ENCODE measurements at places on chromosomes 4 and X.

GRCh38 chr4:102405821-102406401, 60.6 kb upstream of the SLC39A8 start:
- DNase-seq, result no peak

GRCh38 chr4:25874655-25875054, 11.9 kb upstream of the SEL1L3 start:
- DNase-seq, result no peak

GRCh38 chr4:40283968-40284367, 51.2 kb upstream of the CHRNA9 start:
- DNase-seq, result peak; percentile 85

- no peak for DNase-seq
Measured at GRCh38 chr4:67465032-67465762, 80.1 kb downstream of the CENPC start.

- peak; percentile 76 for DNase-seq
Measured at GRCh38 chr4:138919094-138919936, 96.3 kb upstream of the NOCT start.

GRCh38 chr4:75666299-75666698, 6.9 kb downstream of the G3BP2 start:
- DNase-seq, result no peak

DNA sequence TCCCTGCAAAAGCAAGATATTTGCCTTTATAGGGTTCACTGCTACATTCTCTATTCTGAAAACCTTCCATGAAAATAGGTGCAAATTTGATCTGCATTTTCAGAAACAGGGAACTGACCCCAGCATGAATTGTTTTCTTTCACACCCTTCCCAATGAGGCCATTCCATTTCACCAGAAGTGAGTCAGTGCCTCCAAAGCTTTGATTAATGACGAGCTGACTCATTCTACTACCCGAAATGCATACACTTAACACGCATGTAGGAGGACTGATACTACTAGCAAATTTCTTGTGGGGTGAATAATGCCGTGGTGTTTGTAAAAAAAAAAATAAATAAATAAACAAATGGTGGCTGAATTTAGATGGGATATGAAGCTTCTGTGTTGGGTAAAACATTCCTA, 146.9 kb upstream of the FGF13 start:
- no peak for DNase-seq

- DNase-seq, result no peak
Measured at GRCh38 chr4:108366716-108367115, 198.0 kb upstream of the LEF1 start.

DNA sequence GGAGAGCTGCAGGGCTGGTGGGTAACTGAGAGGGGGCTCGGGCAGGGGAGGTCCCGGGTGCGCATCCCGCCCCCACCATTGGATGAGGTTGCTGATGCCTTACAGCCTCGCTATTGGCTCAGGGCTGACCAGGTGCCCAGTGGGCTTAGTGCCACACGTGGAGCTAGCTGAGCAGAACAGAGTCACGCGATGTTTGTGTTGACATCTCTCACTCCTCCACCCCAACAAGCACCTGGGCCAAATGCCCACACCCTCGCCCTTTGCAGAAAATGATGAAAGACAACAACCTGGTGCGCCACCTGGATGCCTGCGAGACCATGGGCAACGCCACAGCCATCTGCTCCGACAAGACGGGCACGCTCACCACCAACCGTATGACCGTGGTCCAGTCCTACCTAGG, 31.8 kb downstream of the ATP2B3 start:
- DNase-seq, result no peak

DNA sequence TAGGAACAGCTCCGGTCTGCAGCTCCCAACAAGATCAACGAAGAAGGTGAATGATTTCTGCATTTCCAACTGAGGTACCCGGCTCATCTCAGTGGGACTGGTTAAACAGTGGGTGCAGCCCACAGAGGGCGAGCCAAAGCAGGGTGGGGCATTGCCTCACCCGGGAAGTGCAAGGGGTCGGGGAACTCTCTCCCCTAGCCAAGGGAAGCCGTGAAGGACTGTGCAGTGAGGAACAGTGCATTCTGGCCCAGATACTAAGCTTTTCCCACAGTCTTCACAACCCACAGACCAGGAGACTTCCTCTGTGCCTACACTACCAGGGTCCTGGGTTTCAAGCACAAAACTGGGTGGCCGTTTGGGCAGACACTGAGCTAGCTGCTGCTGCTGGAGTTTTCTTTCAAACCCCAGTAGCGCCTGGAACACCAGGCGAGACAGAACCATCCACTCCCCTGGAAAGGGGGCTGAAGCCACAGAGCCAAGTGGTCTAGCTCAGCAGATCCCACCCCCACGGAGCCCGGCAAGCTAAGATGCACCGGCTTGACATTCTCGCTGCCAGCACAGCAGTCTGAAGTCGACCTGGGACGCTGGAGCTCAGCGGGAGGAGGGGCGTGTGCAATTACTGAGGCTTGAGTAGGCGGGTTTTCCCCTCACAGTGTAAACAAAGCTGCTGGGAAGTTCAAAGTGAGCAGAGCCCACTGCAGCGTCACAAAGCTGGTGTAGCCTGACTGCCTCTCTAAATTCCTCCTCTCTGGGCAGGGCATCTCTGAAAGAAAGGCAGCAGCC, 84.6 kb downstream of the THOC2 start:
- DNase-seq, result peak; percentile 23

GRCh38 chr4:185128272-185129119, 14.6 kb upstream of the SLC25A4 start:
- peak; percentile 47 for DNase-seq

DNA sequence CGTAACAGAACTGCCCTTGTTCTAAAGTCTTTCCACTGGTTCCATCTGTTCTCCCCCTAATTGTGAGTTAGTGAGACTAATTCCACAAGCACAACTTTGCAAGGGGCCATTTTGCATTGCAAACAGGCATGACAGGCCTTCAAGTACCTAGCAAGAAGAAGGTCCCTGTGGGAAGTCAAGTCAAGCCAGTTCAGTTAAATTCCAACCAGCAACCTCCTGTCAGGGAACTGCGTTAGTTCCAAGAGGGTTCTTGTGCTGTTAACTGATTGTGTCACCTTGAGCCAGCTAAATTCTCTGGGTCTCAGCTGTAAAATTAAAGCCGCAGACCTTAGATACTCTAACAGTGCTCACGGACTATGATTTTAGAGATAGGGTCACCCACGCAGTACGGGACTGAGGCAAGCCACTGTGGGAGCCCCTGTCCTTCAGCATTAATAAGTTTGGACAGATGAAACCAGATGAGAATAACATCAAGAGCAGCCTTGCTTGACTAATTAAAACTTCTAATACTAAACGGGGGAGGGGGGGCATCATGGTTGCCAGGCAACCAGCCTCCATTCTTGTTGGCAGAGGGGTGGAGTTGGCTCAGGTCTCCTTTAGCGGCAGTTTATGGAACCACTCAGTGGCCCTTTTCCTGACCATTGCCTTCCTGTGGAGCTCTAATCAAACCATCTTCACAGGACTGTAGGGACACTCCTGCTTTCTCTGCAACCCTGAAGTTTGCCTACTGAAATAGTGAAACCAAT, 24.1 kb upstream of the TMEM150C start:
- DNase-seq, result no peak

- no peak for DNase-seq
Measured at GRCh38 chr4:36133658-36134057, 110.7 kb downstream of the ARAP2 start.

Measured in stimulated activated CD8-positive, alpha-beta memory T cell treated with anti-CD3 and anti-CD28 coated beads, Interleukin-4, amount 100 ng/mL, for 48 hours (primary cell).